ENCODE measurements at places on chromosomes 7 and 10. TPM values are rescaled to one million over a fixed set of nuclear protein-coding genes. Genes with fewer than 3 reads are reported as not detected.

Gene CPVL
- total RNA-seq, result 24.8 TPM

Gene DRGX
- not detected for total RNA-seq

Gene PKD2L1
- total RNA-seq, result 0.04 TPM

Gene FLNC
- total RNA-seq, result 339 TPM

Gene CAMK2B
- total RNA-seq, result 5.9 TPM

Gene AKR1D1
- total RNA-seq, result not detected

Gene CALML3
- total RNA-seq, result not detected

Gene MOGAT3
- total RNA-seq, result not detected

Gene SORCS1
- 2.4 TPM for total RNA-seq

Gene RARRES2
- 43.4 TPM for total RNA-seq

Gene SH2D4B
- 0.04 TPM for total RNA-seq

Gene CRYGN
- 0.09 TPM for total RNA-seq

Gene CYP2C19
- total RNA-seq, result not detected

Gene DDX21
- total RNA-seq, result 35.9 TPM

Gene TEX47
- not detected for total RNA-seq

Gene CALHM1
- not detected for total RNA-seq

Gene WNT2
- total RNA-seq, result 14.8 TPM

Gene AKR1C4
- not detected for total RNA-seq

Gene TEX36
- not detected for total RNA-seq

Gene C10orf67
- 0.04 TPM for total RNA-seq

Gene NPY
- 13.6 TPM for total RNA-seq

Gene ALOX5
- 0.58 TPM for total RNA-seq

Gene TMEM213
- total RNA-seq, result not detected

Gene ELMO1
- 23.8 TPM for total RNA-seq

Gene IDI1
- total RNA-seq, result 29.7 TPM

Gene UNCX
- not detected for total RNA-seq

Gene CCL26
- total RNA-seq, result 0.84 TPM

Gene DLX6
- total RNA-seq, result not detected

Gene LRRC27
- total RNA-seq, result 6.3 TPM

Gene FAM25G
- not detected for total RNA-seq

Gene OPN4
- total RNA-seq, result 0.04 TPM

Gene ABCB4
- total RNA-seq, result 0.49 TPM

Gene IFRD1
- total RNA-seq, result 27.0 TPM

Gene LIPM
- total RNA-seq, result not detected

Gene PSMG3
- total RNA-seq, result 35.5 TPM

Gene TACC2
- 53.6 TPM for total RNA-seq

Gene ZNF735
- not detected for total RNA-seq

Gene ABCB1
- total RNA-seq, result 0.53 TPM

Gene FOXI2
- 0.09 TPM for total RNA-seq

Gene CYP3A7
- 0.58 TPM for total RNA-seq

Gene SEMA3A
- total RNA-seq, result 42.7 TPM

Gene LRRN3
- 10.1 TPM for total RNA-seq

Gene PTF1A
- total RNA-seq, result not detected

Gene LEP
- total RNA-seq, result not detected

Gene HMX2
- not detected for total RNA-seq

Gene CYP2C8
- total RNA-seq, result 0.13 TPM

Gene PGAM2
- 412 TPM for total RNA-seq

Gene EDRF1
- 23.3 TPM for total RNA-seq

Gene IDI2
- total RNA-seq, result not detected

Gene CLCN1
- total RNA-seq, result 1.1 TPM

Gene NEURL1
- total RNA-seq, result 19.8 TPM

Gene CREB3L2
- 15.4 TPM for total RNA-seq

Gene NODAL
- total RNA-seq, result 0.04 TPM

Gene SERPINE1
- total RNA-seq, result 1.6 TPM

Gene NRAP
- total RNA-seq, result 14.6 TPM

Gene MEIG1
- 0.27 TPM for total RNA-seq

Gene POT1
- total RNA-seq, result 25.5 TPM
